Dorsolateral prefrontal cortex (tissue), 122 donors: ENCODE measurements at places on chromosomes 1 and 21.

DNA sequence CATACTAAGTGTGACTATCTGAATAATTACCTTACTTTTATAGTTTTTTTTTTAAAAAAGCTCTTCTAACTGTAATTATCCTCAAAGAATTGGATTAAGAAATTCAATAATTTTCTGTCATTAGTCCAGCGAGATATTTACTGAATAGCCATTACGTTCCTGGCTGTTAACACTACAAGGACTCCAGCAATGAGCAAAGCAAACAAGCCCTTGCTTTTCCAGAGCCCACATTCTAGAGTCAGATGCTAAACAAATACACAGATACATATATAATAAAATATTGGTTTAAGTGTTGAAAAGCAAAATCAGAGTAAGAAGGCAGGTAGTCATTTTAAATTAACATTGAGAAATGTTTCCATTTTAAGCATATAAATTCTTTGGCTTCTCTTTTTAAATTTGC is 118.4 kb downstream of the ATF6 start:
- no peak for DNase-seq

GRCh38 chr1:16122916-16123315 is 33.0 kb downstream of the EPHA2 start:
- no peak for DNase-seq

GRCh38 chr1:213154056-213154685 is 103.1 kb downstream of the RPS6KC1 start:
- DNase-seq, result no peak

- DNase-seq, result no peak
Measured at GRCh38 chr1:51543858-51544257, 24.8 kb upstream of the EPS15 start.

DNA sequence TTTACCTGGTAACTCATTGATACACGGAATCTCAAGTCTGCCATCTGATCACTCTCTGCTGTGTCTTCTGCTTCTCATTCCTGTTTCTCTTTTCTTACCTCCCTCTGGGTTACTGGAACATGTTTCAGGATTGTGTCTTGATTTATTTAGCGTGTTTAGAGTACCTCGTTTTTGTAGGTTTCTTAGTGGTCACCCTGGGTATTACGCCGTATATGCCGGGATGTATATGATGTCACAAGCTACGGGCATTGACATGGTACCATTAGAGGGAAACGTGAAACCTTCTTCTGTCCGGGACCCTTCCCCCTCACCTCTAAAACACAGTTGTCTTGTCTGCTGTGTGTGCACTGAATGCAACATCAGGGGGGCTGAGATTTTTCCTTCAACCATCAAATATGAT is 2.8 kb downstream of the ACTRT2 start:
- DNase-seq, result no peak

- DNase-seq, result no peak
Measured at GRCh38 chr1:96643519-96643918, 78.1 kb upstream of the PTBP2 start.

- DNase-seq, result no peak
Measured at GRCh38 chr21:31075848-31076247, 37.6 kb upstream of the KRTAP19-8 start.

DNA sequence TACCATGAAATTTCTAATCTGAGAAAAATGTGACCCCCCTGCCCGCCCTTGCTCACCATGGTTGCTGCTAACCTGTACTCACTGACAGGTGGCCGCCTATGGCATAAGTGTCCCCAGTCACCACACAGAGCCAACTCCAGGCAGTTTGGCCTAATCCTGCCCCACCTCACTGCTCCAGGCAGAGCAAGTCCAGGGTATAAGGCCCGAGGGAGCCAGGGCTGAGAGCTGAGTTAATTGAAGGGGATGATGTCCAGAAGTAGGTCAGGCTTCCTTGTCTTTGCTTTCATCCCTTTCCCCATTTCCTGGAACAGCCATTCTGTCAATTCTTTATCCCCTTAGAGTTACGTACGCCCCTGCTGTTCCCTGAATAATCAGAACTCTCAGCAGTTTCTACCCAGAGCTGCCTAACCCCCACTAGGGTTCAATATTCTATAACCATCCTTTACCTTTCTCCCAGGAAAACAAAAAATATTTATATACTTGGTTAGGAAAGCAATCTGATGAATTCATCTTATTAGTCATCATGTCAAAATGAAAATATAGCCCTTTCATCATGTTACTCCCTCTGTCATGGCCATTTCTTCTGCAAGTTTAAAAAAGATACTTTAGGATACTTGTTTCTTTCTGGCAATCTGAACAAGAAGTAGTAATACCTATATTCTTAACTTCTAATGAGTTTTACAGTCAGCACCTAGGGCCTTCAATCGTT is 29.4 kb upstream of the CD101 start:
- no peak for DNase-seq

DNA sequence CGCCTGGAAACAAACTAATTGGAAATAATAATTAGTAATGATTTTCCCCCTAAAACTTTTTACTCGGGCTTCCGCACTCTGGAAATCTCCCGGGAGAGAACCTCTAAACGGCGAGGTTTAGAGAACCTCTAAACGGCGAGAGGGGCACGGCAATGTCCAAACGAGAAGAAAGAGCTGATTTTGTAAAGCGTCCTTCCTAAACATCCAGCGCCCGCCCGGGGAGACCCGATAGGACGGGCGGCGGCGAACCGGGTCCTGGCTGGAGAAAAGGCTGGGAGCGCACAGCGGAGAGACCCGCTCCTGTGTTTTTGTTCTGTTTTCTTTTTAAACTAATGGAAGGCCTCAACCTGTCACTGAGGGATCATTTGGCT is 1.6 kb downstream of the PAX7 start:
- no peak for DNase-seq

DNA sequence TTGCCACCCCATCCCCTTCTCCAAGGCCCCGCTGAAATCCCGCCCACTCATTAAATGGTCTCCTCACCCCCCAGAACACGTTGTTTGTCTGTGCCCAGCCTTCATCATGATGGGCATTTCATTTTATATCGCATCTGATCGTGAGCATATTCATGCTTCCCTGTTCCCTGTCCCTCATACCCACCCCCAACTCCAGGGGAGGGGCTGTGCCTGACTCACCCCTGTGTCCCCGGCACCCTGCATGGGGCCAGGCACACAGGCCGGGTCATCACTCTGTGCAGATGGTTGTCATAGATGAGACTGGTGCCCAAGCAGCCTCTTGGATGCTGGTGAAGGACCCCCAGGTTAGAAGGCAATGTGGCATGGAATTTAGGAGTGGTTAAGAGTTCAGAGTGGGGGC is 11.0 kb downstream of the CAMK2N1 start:
- DNase-seq, result no peak

GRCh38 chr1:74396933-74397332 is 115.5 kb downstream of the LRRC53 start:
- no peak for DNase-seq

GRCh38 chr1:205505791-205506190 is 1.3 kb downstream of the CDK18 start:
- no peak for DNase-seq

DNA sequence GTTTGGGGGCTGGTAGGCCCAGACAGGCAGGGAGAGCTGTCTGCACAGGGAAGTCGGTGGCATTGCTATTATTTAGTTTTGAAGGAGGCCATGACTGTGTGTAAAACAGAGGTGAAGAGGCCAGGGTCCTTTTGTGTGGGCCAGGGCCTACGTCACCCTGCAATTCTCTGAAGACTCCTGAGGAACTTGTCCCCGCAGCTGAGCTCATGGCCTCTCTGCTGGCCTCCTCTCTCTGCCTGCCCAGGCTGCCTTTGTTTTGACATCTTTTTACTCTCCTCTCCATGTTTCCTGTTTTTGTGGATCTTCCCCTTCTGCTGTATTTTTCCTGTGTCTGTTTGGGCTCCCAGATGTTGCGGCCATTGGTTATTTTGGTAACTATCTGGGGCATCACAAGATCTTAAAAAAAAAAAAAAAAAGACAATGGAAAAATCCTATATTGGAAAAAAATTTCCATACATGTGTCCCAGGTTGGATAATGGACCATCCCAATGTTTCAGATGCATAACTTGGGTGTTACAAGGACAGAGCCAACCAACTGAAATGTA is 280.7 kb downstream of the RPS6KC1 start:
- DNase-seq, result no peak

GRCh38 chr1:5961601-5962000 is 30.6 kb downstream of the NPHP4 start:
- no peak for DNase-seq

- DNase-seq, result no peak
Measured at GRCh38 chr21:26179501-26179900, 8.9 kb upstream of the APP start.

DNA sequence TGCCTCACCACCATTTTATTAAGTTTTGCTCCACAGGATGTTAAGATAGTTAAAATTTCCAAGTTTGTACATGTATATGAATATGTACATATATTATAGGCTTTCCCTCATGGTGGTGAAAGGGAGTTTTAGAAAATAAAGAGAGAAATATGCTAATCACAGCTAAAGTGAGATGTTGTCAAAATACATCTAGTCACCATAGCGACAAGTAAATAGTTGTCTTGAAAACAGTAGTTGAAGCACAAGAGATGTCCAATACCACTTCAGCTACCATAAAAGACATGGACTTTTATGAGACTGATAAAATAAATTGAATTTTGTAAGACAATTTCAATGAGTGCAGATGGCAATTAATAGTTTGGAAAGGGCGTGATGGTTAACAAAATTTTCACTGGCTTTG is 1600.0 kb downstream of the BRINP3 start:
- no peak for DNase-seq

- no peak for DNase-seq
Measured at GRCh38 chr1:230548357-230548756, 93.9 kb upstream of the COG2 start.

DNA sequence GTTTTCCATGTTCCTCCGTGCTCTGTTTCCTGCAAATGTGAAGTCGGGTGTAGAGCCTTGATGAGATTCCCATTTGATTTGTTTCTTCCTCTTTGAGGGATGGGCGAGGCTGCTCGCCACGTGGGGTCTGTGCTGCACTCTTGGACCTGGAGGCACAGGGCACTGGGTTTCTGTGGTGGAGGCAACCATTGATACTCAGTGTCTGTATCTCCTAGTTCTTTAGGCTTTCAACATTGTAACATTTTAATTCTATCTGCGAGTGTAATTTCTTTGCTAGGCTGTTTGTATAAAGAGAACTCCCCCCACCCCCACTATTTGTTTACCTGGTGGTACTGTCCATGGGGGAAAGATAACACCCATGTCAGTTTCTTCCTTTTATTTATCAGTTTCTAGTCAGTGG is 52.3 kb downstream of the GALNT2 start:
- DNase-seq, result no peak

DNA sequence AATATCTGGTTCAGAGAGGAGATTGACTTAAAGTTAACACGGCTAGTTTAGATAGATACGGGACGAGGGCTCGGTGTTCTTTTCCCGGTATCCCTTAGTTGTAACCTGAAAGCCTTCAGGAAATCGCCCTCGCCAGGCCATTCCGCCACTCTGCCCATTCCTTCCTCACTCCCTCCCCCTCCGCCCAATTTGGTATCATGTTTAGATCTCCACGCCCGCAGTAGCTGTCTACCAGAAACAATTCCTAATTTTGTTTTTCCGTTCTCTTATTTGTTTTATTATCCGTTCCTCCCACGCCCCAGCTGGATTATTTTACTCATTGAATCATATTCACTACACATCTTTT is 685 bp upstream of the VAMP4 start:
- DNase-seq, result peak; percentile 49
